ENCODE measurements at places on chromosomes 3 and 15.

- DNase-seq, result no peak
Observed at GRCh38 chr3:37876279-37876678, 14.6 kb downstream of the CTDSPL start.

GRCh38 chr3:160695915-160696327 lies 19.0 kb downstream of the ARL14 start:
- no peak for DNase-seq

GRCh38 chr3:171838218-171838720 lies 4.9 kb upstream of the TMEM212 start:
- DNase-seq, result no peak

DNA sequence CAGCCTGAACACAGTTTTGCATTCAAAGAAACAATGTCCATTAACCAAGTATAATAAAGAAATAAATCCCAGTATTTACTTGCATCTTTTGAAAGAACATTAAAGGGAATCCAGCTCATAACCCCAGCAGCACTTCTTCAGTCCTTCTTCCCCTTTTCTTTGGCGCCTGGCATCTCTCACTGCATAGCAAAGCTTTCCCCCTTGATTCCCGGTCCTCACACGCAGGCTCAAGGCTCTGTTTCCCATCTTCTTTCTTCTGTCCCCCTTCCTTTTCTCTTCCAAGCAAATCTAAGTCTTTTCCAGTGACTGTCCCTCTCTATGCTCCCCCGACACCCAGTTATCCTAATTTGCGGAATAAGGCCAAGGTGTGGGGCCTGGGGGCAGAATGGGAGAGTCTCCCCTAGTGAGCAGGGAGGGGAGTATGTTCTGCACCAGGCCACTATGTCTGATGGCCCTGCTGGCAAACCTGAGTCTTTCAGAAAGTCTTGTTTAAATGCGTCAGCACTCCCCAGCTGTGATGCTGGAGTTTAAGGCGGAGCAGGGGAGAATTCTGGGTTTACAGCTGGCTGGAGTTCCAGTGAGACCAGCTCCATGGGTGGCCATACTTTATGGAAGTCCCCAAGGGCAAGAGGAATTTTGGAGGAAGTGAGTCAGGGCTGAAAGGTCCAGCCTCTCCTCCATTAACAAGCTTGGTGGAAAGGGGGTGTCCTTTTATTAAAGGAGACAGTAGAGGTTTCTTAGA lies 42.1 kb downstream of the GOLGA6A start:
- no peak for DNase-seq

Measured in GM13977 (cell line).